ENCODE measurements at places on chromosomes 4 and X.

- DNase-seq = no peak
Observed at GRCh38 chr4:79958466-79959264, 114.4 kb downstream of the ANTXR2 start.

DNA sequence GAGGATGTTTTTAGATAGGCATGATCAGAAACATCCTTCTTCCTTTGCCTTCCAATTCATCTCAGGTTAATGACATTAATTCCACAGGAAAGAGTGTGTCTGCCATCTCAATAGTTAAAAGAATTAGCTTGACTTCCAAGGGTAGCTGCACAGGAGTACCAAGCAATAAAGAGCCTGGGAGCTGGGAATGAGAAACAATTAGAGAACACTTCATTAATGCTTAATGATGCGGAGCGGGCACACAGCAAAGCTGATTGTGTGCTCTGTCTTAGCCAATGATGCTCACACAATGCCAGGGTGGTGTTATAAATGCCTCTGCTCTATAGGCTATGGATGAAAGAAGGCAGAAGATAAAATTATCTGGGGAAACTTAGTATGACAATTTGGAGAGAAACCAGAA is 1052.5 kb upstream of the LCORL start:
- no peak for DNase-seq

GRCh38 chr4:160386846-160387245 is 1284.0 kb downstream of the RAPGEF2 start:
- no peak for DNase-seq

DNA sequence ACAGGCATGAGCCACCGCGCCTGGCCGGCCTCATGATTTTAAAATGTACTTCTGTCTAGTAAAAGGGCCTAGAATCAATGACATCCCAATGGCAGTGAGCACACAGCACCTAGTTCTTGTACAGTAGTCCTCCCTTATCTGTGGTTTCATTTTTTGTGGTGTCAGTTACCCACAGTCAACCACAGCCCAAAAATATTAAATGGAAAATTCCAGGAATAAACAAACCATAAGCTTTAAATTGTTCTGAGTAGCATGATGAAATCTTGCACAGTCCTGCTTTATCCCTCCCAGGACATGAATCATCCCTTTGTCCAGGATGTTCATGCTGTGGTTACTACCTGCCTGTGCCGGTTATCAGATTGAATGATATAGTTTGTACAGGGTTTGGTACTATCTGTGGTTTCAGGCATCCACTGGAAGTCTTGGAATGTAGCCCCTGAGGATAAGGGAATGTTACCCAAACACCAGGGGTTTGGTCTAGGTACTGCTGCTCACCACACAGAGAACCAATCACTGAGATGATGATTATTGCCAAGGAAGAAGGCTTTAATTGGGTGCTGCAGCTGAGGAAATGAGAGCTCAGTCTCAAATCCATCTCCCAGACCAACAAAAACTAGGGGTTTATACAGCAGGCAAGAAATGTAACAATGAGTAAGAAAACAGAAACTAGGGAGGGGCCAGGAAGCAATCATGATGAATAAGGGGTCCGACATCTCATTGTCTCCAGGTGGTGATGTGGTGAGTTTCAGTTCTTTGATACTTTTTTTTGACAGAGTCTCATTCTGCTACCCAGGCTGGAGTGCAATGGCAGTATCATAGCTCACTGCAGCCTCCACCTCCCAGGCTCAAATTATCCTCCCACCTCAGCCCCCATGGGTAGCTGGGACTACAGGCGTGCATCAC is 16.2 kb upstream of the FHL1 start:
- no peak for DNase-seq

DNA sequence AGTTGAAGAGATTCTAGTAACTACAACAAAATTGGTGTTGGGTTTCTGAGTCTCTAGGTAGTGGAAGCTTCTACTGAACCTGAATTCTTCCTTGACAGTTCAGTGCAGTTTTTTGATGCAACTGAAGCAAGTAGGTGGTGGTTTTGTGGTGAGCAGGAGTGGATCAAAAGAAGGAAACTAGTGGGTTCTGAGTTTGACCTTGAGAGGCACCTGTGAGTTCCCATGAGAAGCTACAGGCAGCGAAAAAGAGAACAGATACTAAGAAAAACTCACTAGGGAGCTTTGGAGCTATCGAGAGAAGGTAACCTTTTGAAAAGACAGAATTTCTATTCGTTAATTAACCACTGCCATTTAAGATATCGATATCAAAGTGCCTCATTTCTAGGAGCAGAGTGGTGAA is 145.2 kb downstream of the PDHA2 start:
- DNase-seq = no peak

- no peak for DNase-seq
Observed at GRCh38 chr4:143473334-143474126, 40.0 kb upstream of the SMARCA5 start.

DNA sequence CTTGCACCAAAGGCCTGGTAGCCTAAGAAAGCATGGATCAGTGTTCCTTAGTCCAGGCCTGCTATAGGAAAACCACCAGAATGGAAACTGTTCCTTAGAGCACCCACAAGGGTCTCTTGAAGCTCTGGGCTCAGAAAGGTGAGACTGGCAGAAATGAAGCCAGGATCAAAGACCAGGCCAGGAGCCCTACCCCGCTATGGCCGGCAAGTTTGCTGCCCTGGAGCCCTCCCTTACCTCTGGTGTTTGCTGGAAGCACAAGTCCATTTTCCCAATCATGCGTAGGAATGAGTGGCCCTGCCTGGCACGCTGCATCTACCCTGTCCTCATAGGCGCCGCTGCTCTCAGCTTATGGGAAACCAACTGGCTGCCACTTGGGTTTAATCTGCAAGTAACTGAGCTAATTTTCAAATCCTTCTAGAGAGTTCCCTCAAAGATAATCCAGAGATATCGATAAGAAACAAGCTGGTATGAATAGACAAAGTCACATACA is 37.4 kb downstream of the BCOR start:
- no peak for DNase-seq

- DNase-seq = no peak
Observed at GRCh38 chrX:32847921-32848320, 363.4 kb downstream of the DMD start.

DNA sequence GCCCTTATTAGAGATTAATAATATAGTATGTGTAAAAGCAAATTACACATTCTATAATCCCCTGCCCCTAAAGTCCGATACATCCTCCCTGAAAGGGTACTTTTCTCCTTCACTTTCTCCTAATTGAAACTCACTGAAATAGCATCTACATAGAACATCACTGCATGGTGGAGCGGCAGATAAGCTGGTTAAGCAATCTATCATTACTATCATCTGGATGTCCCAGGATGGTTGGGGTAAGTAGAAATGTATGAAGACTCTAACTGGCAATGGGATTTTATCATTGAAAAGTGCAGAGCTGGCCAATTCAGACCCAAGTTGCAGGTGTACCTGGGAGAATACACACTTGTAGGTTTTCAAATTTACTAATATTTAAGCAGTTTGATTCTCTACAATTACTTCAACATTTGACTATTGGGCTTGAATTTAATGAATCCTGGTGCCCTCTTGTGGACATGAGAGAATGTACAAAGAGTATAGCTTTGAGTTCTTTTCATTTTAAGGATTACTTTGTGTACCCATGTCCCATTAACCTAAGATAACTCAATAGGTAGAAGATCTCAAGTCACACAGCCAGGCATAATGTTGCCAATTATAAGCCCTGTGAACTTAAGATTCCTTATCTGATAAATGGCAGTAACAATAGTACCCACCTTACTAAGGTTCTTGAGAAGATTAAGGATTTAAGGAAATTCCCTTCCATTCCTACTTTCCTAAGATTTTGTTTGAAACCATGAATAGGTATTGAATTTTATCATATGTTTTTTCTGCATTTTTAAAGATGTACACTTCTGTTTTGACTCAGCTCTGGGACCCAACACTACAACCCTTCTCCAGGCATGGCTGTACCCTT is 69.8 kb downstream of the SHROOM3 start:
- peak; percentile 55 for DNase-seq

DNA sequence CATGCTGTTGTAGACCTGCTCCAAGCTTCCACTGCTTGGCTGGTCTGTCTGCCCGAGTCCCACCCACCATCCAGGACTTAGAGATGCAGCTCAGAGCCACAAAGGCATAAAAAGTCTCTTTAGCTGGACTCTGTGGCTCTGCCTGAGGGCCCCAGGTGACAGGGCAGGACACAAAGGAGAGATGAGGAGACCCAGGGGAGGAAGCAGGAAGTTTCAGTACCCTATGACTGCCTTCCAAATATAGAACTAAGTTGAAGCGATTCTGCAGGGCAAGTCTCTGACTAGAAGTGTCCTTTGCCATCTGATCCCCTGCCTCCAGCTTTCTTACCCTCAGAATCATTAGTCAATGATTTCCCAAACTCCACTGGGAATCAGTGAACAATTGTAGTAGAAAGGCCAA is 11.2 kb upstream of the CXCR3 start:
- no peak for DNase-seq

DNA sequence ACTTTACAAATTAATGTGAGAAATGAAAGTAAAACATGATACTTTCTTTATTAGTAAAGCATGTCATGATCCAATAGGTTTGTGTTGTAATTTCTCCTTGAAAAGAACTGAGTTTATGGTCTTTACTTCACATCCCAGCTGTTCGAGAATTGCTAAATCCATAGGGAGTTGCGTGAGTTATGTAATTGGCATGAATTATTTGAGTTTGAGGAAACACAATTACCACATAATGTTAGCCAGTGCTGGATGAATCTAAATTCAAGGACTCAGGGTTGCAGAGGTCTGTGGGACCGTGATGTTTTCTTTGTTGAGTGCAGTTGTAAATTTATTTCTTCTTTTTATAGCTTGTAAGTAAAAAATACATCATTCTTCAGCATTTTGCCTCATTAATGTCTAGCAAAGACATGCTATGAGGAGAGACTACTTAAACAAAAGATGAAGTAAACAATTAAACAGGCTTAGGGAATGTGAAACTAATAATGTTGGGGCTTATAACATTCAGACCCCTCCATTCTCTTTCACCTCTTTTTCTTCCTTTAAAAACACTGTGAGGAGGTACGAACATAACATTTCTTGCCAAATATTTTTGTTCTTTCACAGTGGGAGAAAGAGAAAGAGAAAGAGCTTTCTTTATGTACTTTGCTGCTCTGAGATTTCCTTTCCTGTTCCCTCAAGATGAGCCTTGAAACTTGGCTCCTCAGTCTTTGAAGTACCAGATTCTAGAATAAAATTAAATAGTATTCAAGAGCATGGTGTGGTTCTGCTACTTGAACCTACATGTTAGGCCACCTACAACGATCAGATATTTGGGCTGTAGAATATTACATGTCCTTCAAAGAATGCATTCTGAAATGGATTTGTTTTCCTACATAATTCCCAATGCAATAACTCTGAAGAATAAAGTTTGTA is 159.6 kb upstream of the ANK2 start:
- peak; percentile 75 for DNase-seq

GRCh38 chr4:126708716-126709115 is 924.0 kb upstream of the INTU start:
- no peak for DNase-seq

DNA sequence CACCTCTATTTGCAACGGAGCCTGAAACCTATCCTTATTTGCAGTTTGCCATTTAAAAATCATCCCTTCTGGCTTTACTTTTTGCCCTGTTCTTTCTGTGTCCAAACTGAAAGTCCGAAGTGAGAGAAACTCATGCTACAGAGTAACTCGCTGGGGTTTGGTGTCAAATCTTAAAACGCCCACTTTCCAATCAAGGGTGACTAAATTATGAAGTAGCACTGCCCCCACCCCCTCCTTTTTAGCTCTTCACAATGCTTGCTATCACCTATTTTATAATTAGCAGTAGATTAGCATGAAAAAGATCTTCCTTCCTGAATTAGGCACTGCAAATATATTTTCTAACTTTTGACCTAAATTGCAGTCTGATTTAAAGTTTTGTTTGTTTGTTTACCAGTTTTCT is 52.5 kb downstream of the VGLL1 start:
- no peak for DNase-seq

DNA sequence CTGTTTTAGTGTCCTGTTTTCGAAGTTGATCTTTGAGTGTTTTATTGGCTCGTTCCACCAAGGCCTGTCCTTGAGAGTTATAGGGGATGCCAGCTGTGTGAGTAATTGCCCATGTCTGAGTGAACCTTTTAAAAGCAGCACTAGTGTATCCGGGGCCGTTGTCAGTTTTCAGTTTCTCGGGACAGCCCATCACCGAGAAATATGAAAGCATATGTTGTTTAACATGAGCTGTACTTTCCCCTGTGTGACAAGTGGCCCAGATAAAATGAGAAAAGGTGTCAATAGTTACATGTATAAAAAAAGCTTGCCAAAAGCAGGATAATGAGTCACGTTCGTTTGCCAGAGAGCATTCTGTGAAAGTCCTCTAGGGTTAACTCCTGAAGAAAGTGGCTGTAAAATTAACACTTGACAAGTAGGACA is 48.6 kb upstream of the RASSF6 start:
- DNase-seq = peak; percentile 75
